ENCODE measurements at places on chromosomes 7 and 10. TPM values are rescaled to one million over a fixed set of nuclear protein-coding genes. Genes with fewer than 3 reads are reported as not detected.

- DNase-seq: peak; percentile 97
These were observed 13.3 kb upstream of the DDIT4 start for GRCh38 chr10:72260239-72260975.

GRCh38 chr10:133324857-133325260 is 11.8 kb downstream of the CALY start:
- DNase-seq: no peak

AMZ1 gene
- polyA plus RNA-seq: 2.0 TPM

GRCh38 chr10:85168243-85168642 is 839.9 kb downstream of the CCSER2 start:
- no peak for DNase-seq

DNA sequence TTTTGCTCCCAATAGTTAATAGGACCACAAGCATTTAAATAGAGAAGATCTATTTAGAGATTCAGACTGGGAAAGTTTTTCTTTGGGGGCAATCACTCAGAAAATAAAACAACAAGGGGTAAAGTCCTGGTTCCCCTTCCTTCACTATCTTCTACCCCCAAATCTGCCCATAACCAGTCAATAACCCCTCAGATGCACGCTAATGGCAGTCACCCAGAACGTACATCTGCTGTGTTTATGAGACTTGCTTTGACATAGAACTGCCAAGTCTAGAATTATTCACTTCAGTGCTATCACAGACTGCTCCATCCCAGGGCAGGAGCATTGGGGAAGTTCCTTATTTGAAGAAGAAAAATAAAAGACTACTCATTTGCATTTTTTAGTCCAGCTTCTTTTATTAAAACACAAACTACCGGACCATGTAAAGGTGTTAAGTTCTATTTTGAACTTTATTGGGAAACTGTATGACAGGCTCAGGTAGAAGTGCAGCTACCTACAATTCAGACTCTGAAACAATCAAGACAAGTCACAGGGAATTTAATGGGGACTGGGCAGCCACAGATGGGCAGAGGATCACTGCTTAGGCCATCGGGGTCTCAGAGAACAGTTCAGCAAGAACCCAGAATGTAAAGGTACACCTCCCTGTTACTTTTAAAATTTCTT is 38.4 kb downstream of the ANK3 start:
- no peak for DNase-seq
